Progenitor cell of endocrine pancreas (in vitro differentiated cells): ENCODE measurements at places on chromosomes 3 and 15. TPM values are rescaled to one million over a fixed set of nuclear protein-coding genes. Genes with fewer than 3 reads are reported as not detected.
A peak's percentile ranks its signal among the peaks of the same experiment; 100 is the strongest.

- no peak for DNase-seq
Measured at GRCh38 chr3:20421-20820, 176.1 kb upstream of the CHL1 start.

GRCh38 chr15:27514526-27514925, 543.5 kb downstream of the GABRG3 start:
- no peak for DNase-seq

DNA sequence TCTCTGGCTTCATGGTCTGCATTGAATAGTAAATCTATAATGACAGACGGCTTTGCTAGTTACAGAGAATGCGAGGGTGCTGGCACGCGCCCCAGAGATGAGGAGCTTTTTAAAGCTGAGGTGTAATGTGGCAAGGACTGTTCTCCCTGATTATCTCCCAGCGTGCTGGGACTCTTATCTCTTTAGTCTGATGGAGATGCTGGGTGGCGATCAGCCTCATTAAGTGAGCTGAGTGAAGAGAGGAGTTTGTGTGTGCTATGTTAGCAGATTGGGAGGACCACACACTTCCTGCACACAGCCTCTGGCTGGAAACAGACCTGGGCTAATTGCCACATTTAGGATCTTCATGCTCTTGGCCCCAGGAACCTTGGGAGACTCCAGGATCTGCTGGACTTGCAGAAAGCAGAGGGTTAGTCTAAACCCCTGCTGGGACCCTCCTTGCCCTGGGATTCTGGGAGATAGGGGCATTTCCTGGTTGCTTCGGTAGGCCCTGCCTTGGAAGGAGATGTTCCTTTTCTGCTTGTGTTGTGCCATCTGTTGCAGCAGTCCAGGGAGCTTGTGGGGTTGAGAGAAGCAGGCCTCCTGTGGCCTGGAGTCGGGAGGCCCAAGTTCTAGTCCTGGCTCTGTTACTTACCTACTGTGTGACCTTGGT, 15.0 kb downstream of the PDIA5 start:
- DNase-seq: no peak

DNA sequence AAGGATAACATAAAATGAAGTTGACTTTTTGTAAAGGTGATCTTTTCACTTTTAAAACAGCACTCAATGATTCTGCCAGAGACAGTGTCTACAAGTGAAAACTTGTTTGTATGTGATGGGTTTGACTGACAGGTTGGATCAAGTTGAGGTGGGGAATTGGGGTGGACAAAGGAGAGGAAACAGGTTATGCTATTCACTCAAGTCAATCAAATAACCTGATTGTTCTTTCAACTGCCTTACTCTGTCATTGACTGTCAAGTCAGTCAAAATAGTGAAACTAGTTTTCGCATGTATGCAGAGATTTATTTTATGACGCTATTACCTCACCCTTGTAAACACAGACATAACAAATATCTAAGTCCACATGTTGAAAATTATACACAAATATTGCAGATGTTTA, 187.7 kb downstream of the ROBO2 start:
- DNase-seq: no peak

DNA sequence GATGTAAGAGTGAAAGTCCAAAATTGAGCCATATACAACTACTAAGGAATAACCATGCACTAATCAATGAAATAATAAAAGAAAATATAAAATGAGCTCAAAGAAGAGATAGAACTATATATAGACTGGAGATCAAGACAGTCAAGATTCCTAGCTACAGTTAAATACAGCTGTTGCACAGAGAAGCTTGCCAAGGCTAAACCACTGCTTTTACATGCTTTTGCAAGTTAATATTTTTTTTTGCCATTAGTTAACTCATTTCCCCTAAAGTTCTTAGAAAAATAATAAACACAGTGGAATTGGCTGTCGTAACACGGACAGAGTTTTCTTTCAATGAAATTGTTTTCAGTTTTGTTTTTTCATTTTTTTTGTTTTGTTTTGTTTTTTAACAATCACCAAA, 123.0 kb downstream of the VGLL3 start:
- DNase-seq: no peak

The SNRPN gene
- total RNA-seq: 146 and 148 TPM in 2 replicates

- no peak for DNase-seq
Measured at GRCh38 chr3:17820704-17821103, 78.3 kb upstream of the TBC1D5 start.

- no peak for DNase-seq
Measured at GRCh38 chr15:90991587-90992285, 2.6 kb downstream of the PRC1 start.

DNA sequence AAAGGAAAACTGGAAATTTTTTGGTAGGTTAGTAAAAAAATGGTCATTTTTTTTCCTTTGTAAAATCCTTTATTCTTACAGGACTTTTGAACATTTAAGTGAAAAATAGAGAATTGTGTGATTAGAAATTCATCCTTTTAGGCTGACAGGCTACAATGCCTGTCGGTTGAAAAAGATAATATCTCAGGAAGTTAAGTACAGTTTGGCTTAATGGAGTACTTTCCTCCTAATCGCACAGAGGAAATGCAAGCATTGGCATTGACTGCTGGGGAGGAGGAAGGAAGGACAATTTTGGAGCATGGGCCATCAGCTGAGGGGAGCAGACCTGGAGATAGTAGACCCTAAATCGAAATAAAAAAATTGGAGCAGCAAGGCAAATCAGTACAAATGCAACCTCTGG, 135.1 kb upstream of the ICE2 start:
- no peak for DNase-seq

The SMAD6 gene
- total RNA-seq: 35.5 and 38.9 TPM in 2 replicates

- DNase-seq: no peak
Measured at GRCh38 chr15:38647683-38648082, 83.1 kb upstream of the RASGRP1 start.

DNA sequence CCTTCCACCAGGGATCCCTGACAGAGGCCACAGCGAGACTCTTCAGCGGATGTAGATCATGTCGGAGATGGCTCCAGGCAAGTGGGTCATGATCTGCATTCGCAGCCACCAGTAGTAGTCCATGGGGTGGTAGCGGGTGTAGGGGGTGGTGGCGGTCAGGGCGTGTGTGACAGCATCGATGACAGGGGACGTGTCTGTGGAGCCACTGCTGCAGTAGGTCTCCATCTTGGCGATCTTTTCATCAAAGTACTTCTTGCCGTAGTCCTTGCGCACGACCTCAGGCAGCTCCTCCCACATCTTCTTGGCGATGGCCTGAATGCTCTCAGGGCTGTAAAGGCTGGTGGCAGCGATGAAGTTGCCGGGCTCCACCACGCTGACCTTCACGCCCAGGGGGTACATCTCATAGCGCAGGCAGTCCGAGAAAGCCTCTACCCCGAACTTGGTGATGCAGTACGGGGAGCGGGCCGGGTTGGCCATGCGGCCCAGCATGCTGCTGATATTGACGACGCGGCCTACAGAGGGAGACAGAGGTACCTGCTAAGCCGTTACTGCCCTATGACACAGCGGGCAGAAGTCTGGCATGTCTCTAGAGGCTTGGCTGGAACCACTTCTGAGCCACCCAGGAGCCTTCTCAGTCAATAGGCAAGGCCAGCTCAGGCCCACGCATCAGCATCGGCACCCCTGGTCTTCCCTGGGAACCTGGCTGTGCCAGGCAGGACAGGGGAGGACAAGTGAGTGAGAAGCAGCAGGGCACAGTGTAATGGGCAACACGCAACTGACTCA, 43.7 kb downstream of the BDH1 start:
- no peak for DNase-seq

DNA sequence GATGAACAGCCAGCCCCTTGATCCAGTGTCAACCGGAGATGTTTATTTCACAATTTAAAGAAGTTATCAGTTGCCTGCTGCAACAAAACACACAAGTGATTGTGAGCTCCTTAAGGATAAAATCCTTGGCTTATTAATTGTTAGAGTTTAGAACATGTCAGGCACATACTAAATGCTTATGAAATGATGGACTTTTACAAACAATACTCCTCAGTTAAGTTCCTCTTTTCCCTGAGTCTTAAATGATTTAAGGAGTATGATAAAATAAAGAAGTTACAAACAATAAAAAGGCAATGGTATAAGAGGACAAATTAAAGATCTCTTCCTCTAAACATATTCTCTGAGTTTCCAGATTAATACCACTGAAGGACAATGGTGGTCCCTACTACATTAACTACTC, 5.7 kb downstream of the GHSR start:
- no peak for DNase-seq

- DNase-seq: no peak
Measured at GRCh38 chr3:57951066-57951882, 56.9 kb upstream of the FLNB start.

The ANKUB1 gene
- not detected in 2 replicates for total RNA-seq

DNA sequence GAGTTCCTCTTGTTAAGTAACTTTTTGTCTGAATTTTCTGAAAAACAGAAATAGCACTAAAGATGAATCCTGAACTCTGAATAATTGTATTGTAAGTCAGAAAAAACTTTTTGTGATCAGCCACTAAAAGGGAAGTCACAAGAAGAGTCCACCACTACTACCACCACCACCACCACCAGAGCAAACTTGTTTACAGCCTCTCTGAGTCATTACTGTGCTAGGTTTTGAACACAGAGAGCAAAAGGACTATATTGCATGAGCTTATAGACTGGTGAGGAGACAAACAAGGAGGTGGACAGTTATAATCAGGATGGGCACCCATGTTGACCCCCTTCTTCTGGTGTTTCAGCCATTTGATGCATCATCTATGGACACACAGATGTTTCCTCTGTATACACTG, 141.7 kb downstream of the IL5RA start:
- no peak for DNase-seq

The COX17 gene
- total RNA-seq: 29.9 and 35.4 TPM in 2 replicates

DNA sequence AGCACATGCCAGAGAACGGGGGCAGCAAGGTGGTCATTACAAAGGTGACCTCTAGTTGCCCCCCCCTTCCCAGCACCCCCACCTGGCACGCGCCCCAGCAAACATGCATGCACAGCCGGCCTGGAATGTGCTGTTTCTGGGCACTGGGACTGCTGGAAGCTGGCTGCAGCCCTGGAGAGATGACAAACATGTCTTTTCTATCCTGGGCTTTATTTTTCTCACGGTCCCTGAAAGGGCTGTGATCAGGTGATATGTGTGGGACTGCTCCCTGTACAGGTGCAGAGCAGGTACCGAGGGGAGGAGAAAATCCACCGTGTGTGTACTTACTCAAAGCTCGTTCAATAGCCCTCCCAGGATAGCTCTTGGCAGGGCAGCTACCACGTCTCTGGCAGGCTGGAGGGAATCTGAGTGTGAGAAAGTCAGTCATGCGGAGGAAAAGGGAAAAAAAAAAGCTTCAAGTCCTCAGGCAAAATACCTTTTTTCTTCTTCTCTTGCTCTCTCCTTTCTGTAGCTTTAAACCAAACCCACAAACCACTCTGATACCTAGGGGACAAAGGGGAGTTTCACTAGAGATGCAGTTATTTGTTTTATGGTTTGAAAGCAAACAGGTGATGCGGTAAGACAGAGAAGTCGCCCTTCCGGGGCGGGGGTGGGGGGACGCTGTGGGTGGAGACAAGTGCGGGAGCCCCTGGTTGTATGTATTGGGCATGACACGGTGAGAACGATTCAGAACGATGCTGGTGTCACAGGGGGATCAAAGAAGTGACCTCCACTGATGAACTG, 5.0 kb upstream of the HES1 start:
- DNase-seq: peak; percentile 33

DNA sequence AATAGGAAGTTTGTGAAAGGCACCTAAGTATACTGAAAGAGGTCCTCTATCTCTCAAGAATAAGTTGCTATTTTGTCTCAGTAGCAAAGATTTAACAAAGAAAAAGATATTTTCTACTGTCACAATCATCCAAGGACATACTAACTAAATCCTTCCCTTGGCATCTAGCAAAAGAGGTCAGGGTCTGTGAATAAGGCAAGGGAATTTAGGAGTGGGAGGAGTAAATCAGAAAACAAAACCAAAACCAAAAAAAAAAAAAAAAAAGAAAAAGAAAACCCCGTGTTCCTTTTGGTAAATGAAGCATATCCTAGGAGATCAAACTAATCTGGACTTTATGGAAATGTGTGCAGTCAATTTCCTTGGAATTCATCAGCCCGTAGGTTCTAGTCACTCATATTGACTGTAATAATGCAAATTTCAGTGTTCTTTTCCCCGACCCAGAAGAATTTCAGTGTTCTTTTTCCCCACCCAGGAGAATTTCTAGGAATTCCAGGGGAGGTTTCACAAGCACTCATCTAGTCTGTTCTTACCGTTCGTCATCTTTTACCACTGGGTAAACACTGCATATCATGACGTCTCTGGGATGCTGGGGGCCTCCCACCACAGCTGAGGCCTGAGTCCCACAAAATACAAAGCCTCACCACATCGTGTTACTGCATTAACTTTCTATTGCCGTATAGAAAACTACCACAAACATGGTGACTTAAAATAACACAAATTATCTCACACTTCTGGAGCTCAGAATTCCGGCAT, 113.8 kb upstream of the CCDC54 start:
- DNase-seq: no peak

- DNase-seq: no peak
Measured at GRCh38 chr3:125120379-125121122, 64.8 kb upstream of the HEG1 start.

The ZNF860 gene
- total RNA-seq: 2.1 and 2.2 TPM in 2 replicates

The CFAP20DC gene
- total RNA-seq: 8.0 and 10.4 TPM in 2 replicates

DNA sequence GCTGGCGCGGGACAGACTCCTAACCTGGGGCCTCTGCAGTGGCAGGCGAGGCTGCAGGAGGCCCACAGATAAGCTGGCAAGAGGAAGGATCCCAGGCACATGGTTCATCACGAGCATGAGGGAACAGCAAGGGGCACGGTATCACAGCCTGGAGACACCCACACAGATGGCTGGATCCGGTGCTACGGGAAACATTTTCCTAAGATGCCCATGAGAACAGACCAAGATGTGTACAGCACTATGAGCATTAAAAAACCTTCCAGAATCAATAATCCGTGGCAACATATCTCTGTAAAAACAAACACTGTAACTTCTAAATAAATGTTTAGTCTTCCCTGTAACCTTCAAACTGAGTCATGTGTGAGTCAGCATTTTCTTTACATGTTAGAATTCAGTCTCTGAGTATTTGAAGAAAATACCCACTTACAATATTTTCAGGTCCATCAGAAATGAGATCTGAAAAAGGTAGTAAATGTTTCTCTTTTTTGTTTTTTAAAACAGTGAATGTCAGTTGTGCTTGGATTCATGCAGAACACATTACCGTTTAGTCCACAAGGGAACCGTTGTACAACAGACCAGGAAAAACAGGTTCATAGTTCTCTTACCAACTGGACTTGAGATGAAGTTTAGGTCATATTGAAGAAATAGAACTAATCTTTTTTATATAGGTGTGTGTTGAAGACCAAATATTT, 75.9 kb downstream of the BOC start:
- DNase-seq: no peak
